ENCODE measurements at places on chromosomes 16 and 17.

- DNase-seq, result no peak
Observed at GRCh38 chr16:27318392-27319256, 4.8 kb downstream of the IL4R start.

DNA sequence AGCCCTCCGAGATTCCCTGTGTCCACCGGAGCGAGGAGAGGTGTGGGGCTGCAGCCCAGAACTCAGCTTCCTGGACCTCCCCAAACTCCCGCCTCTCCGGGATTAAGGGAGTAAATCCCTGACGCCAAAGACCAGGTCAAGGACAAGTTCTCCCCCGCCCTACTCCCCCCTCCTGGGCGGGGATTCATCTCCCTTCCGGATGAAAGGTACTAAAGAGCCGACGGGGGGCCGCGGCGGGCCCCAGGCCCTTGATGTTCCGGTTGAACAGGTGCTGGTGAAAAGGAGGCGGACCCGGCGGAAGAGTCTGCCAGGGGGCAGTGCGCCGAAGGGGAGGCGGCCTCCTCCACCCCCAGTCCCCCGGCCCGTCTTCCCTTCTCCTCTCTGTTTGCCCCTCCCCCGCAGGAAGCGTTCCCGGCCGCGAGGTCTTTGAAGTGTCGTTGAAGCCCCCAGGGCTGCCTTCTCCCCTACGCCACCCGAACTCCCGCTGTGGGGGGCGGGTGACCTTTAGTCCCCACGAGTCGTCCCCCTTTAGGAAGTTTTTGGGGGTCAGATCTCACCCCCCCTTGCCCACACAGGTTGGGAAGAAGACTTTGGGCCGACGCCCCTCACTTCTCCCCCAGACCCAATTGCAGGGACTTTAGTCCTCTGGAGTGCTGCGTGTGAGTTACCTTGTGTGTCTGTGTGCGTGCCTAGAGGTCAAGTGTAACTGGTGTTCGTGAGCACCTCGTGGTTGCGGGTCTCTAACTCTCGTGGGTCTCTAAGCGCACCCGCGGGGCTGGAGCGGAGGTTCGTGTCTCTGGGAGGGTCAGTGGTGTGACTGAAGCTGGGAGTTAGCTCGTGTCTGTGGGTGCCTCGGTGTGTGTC lies 1.1 kb upstream of the MLLT6 start:
- peak; percentile 85 for DNase-seq

- DNase-seq, result no peak
Observed at GRCh38 chr16:72394526-72394925, 222.6 kb upstream of the PMFBP1 start.

DNA sequence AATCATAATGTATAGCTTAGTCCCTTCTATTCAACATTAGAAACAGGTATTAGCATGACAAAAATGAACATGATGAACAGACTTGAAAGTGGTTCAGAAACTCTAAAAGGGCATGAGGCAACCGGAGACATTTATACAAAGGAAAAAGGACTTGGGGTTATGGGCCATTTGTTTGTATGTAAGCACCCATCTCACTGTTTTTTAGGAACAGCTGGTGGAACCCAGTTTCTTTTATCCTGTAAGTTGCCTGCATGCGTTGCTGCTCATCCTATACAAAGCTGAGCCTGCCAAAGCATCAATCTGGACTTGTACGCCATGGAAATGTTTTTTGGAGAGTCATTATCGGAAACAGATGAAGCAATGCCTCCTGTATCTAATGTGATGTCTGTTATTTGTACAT lies 72.3 kb upstream of the NACA2 start:
- DNase-seq, result no peak

GRCh38 chr17:73717690-73718089 lies 73.4 kb upstream of the SDK2 start:
- no peak for DNase-seq
